ENCODE measurements at places on chromosomes 1 and 21. TPM values are rescaled to one million over a fixed set of nuclear protein-coding genes. Genes with fewer than 3 reads are reported as not detected.

The BMP8B gene
- total RNA-seq: 0.10 TPM

The CTNNBIP1 gene
- total RNA-seq: 106 TPM

The CD101 gene
- 0.10 TPM for total RNA-seq

The IGSF5 gene
- total RNA-seq: 2.5 TPM

The FLG gene
- not detected for total RNA-seq

- no peak for DNase-seq
- no peak overlapping the region for H3K4me3 ChIP-seq
- no peaks in the 10 kb centered on the region for H3K4me1 ChIP-seq
Measured at GRCh38 chr1:35659589-35659988, 18.3 kb upstream of the PSMB2 start.

DNA sequence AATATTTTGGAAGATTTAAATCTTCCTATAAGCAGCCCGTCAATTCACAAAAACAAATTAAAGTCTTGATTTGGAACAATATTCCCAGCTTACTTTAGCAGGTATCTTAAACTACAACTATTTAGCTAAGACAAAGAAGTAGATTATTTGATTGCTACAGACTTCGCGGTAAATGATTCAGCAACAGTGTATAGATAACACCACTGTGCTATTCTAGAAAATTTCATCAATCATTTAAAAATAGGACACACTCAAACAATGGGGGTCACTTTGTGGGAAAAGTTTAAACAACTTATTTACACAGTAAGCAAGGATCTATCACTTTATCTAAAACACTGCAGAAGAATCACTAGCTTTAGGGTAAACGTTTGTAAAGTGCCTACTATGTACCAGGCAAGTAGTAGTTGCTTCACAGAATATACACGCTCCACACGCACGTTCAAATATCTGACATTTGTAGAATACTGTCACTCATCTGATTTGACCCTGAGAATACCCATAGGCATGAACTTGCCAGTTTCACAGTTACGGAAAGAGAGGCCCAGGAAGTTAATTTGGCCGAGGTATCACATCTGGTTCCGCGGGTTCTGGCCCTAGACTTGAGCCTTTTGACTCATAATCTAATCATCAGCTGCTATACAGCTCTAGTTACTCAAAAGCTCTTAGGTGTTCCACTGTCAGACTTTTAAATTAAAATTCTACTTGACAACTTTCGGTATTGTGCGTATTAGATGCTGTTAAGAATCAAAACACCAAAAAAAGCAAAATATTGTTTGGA, 876 bp downstream of the DENND2C start:
- peaks cover 16% of the 10 kb centered on the region for H3K4me1 ChIP-seq
- no peak for DNase-seq
- H3K27ac ChIP-seq: peak overlapping the region; percentile 50
- no peaks in the 10 kb centered on the region for H3K36me3 ChIP-seq
- H3K4me3 ChIP-seq: peak overlapping the region; percentile 91

- no peak overlapping the region for H3K4me3 ChIP-seq
- H3K36me3 ChIP-seq: no peaks in the 10 kb centered on the region
- no peak overlapping the region for H3K27ac ChIP-seq
- H3K4me1 ChIP-seq: peaks cover 7% of the 10 kb centered on the region
- peaks cover 5% of the 10 kb centered on the region for H3K27me3 ChIP-seq
Measured at GRCh38 chr1:175493321-175494010, 249.9 kb downstream of the TNR start.

GRCh38 chr1:37147392-37147831, 113.1 kb upstream of the GRIK3 start:
- H3K4me3 ChIP-seq: no peak overlapping the region
- no peak overlapping the region for H3K27ac ChIP-seq
- no peaks in the 10 kb centered on the region for H3K36me3 ChIP-seq
- H3K4me1 ChIP-seq: no peaks in the 10 kb centered on the region
- H3K27me3 ChIP-seq: peaks cover 5% of the 10 kb centered on the region

DNA sequence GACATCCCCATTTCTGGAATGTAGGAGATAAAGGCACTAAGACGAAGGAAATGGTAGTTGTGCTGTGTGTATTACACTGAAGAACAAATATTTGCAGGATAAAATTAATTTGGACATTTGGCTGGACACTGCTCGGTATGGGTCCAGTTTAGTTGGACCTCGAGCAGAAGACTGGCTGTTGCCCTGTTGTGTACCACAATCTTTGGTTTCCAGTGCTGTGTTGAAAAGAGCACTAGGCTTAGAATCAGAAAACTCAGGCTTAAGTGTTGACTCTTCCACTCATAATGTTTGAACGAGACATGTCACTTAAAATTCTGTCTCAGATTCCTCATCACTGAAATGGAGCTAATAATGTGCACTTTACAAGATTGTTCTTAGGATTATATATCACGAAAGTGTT, 1.2 kb upstream of the ARPC5 start:
- H3K4me1 ChIP-seq: peaks cover 22% of the 10 kb centered on the region
- H3K27me3 ChIP-seq: peaks cover 4% of the 10 kb centered on the region
- no peaks in the 10 kb centered on the region for H3K36me3 ChIP-seq
- no peak for DNase-seq
- no peak overlapping the region for H3K27ac ChIP-seq
- peak overlapping the region; percentile 98 for H3K4me3 ChIP-seq

DNA sequence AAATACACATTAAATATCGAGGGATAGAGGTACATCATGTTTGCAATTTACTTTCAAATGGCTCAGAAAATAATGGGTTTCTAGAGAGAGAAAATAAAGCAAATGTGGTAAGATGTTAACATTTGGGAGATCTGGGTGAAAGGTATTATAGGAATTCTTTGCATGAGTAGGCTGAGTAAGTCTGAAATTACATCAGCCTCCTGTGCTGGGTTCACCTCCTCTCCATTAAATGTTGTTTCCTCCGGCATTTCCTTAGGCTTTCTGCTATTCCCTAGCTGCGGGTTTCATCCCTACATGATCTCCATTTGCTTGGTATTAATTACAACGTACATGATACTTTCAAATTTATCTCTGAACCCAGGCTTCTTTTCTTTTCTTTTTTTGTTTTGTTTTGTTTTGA, 31.6 kb downstream of the ZMYND12 start:
- no peaks in the 10 kb centered on the region for H3K36me3 ChIP-seq
- H3K4me1 ChIP-seq: peaks cover 22% of the 10 kb centered on the region
- H3K4me3 ChIP-seq: no peak overlapping the region
- H3K27ac ChIP-seq: no peak overlapping the region
- H3K27me3 ChIP-seq: no peaks in the 10 kb centered on the region
- DNase-seq: no peak

GRCh38 chr1:234565132-234565531, 44.8 kb downstream of the IRF2BP2 start:
- H3K4me1 ChIP-seq: peaks cover 3% of the 10 kb centered on the region
- peaks cover 5% of the 10 kb centered on the region for H3K27me3 ChIP-seq
- no peak for DNase-seq
- H3K27ac ChIP-seq: no peak overlapping the region

DNA sequence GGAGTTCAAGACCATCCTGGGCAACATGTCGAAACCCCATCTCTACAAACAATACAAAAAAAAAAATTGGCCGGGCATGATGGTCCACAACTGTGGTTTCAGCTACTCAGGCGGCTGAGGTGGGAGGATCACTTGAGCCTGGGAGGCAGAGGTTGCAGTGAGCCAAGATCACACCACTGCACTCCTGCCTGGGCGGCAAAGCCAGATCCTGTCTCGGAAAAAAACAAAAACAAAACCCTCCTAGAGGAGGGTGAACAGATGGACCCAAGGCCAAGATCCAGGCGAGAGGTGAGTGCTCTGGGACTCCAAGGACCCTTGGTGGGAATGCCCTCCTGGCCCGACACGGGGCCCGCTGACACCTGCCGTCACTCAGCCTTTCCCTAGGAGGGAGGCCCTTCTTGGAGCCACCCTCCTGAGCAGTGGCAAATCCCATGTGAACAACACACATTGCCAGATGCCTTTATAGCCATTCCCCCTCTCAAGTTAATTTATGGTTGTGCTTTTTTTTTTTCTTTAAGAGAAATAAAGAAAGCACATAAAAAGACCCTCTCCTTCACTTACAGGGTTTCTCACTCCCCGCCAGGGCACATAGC, 380 bp downstream of the TFF2 start:
- no peaks in the 10 kb centered on the region for H3K36me3 ChIP-seq
- peaks cover 4% of the 10 kb centered on the region for H3K27me3 ChIP-seq
- H3K4me1 ChIP-seq: peaks cover 6% of the 10 kb centered on the region
- H3K27ac ChIP-seq: no peak overlapping the region
- DNase-seq: no peak

GRCh38 chr1:1021010-1021919, 1.3 kb downstream of the AGRN start:
- peaks cover 15% of the 10 kb centered on the region for H3K27me3 ChIP-seq
- peak overlapping the region; percentile 57 for H3K27ac ChIP-seq
- H3K4me1 ChIP-seq: peaks cover 21% of the 10 kb centered on the region
- peak overlapping the region; percentile 73 for H3K4me3 ChIP-seq
- DNase-seq: no peak

DNA sequence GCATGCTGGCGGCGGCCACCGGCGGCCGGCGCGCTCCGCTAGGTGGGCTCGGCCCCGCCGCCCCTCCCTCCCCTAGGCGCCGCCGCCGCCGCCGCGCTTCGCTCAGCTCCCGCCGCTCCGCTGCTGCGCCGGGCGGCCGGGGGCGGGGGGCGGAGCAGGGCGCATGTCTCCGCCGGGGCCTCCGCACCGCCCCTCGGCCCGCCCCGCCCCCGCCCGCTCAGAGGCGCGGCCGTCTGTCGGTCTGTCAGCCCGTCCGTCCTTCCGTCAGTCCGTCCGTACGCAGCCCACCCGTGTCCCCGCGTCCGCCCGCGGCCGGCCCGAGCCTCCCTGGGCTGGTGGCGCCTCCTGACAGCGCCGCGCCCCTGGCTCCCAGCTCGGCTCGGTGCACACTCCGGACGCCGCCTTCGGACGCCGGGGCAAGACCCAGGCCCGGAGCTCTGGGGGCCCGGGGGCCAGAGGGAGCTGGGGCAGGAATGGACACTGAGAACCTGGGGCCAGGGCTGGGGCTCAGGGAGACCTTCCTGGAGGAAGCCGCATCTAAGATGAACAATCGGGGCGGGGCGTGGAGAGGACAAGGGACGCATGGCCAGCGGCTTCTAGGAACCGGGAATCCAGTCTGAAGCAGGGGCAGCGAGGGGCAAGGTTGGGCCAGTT, at the start of gene GPR153:
GPR153 (minus strand) TSS at position 138 of the 654 bp plus-strand sequence. CDS start 6,193 bp downstream, outside the sequence.
- H3K4me1 ChIP-seq: no peaks in the 10 kb centered on the region

DNA sequence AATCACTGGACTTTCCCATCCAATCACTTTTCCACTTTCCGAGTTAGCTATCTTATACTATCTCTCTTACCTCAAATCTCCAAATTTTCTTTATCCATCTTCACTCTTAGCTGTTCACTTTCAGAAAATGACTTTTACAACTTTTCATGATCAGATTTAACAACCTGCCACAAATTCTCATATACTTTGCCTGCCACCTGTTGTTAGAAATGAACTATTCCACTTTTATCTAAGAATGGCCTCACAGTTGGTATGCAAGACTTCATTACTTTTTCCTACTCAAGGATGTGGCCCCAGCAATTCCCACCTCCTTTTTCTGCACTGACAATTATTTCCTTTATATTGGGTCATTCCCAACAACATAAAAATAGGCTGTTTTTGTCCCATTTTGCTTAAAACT, 93.6 kb upstream of the DEPDC1 start:
- no peaks in the 10 kb centered on the region for H3K36me3 ChIP-seq
- H3K27me3 ChIP-seq: no peaks in the 10 kb centered on the region
- no peak overlapping the region for H3K27ac ChIP-seq
- H3K4me3 ChIP-seq: no peak overlapping the region
- H3K4me1 ChIP-seq: peaks cover 4% of the 10 kb centered on the region

DNA sequence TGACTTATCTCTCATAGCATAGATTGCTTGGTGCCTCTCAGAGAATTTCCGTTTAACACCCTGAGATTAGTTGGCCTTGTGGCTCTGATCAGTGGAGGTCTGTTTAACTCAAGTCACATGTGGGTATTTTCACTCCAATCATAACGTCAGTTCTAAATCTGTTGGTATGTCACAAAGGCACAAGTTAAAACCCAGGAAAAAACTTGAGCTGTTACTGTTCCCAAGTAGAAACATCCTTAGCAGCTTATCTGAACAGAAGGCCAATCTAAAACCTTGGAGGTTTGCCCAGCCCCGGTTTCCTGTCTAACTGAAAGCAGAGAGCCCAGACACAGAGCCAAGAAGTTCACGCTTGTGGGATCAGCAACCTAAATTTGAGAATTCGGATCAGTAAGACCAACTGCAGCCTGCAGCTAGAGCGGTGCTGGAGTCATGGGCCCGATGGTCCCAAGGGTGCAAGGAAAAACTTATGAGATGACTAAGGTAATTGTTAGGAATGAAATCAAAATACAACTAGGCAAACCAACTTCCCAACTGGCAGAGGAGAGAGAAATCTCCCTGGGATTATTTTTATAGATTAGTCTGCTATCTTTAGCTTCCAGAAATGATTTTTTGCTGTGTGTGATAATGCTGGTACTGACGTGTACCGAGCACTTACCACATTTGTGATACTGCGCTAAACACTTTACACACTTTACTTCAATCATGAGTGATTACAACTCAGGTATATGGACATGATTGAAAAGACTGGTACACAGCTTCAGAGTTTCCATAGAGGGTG, 90.2 kb upstream of the C1orf21 start:
- H3K36me3 ChIP-seq: no peaks in the 10 kb centered on the region
- no peak overlapping the region for H3K27ac ChIP-seq
- no peaks in the 10 kb centered on the region for H3K27me3 ChIP-seq
- H3K4me3 ChIP-seq: no peak overlapping the region

DNA sequence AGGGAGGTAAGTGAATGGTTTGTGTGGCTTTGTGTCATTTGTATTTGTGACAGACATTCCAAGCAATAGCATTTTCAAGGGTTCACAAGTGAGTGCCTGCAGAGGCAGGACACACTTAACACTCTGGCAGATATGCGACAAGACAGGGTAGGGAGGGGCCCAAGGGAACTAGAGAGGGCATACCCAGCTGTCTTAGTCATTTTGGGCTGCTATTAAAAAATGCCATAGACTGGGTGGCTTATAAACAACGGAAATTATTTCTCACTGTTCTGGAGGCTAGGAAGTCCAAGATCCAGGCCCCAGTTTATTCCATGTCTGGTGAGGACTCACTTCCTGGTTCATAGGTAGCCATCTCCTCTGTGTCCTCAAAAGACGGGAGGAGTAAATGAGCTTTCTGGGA, 137.4 kb downstream of the FGGY start:
- DNase-seq: no peak
- peaks cover 11% of the 10 kb centered on the region for H3K36me3 ChIP-seq
- peaks cover 9% of the 10 kb centered on the region for H3K27me3 ChIP-seq
- H3K27ac ChIP-seq: no peak overlapping the region

- no peaks in the 10 kb centered on the region for H3K36me3 ChIP-seq
- H3K4me1 ChIP-seq: no peaks in the 10 kb centered on the region
- H3K4me3 ChIP-seq: no peak overlapping the region
- DNase-seq: no peak
- H3K27me3 ChIP-seq: peaks cover 5% of the 10 kb centered on the region
Measured at GRCh38 chr1:6515771-6516170, 24.3 kb upstream of the PLEKHG5 start.

GRCh38 chr1:12615865-12616708, 1.9 kb downstream of the DHRS3 start:
- H3K4me3 ChIP-seq: peak overlapping the region; percentile 85
- peaks cover 33% of the 10 kb centered on the region for H3K4me1 ChIP-seq
- peaks cover 4% of the 10 kb centered on the region for H3K36me3 ChIP-seq
- peaks cover 16% of the 10 kb centered on the region for H3K27me3 ChIP-seq
- H3K27ac ChIP-seq: no peak overlapping the region

All from endothelial cell (in vitro differentiated cells).